Lower leg skin (tissue), 4 donors: ENCODE measurements at places on chromosomes 16 and 17. TPM values are rescaled to one million over a fixed set of nuclear protein-coding genes. Genes with fewer than 3 reads are reported as not detected.

TBC1D3B gene
- 0.76 TPM for total RNA-seq

CD300LB gene
- total RNA-seq: 0.55 TPM

TEX14 gene
- 0.26 TPM for total RNA-seq

KRTAP4-3 gene
- total RNA-seq: not detected

CCL3 gene
- total RNA-seq: 0.79 TPM

SOST gene
- not detected for total RNA-seq

SLC2A4 gene
- 4.3 TPM for total RNA-seq
